ENCODE measurements at places on chromosomes 7 and 10.

DNA sequence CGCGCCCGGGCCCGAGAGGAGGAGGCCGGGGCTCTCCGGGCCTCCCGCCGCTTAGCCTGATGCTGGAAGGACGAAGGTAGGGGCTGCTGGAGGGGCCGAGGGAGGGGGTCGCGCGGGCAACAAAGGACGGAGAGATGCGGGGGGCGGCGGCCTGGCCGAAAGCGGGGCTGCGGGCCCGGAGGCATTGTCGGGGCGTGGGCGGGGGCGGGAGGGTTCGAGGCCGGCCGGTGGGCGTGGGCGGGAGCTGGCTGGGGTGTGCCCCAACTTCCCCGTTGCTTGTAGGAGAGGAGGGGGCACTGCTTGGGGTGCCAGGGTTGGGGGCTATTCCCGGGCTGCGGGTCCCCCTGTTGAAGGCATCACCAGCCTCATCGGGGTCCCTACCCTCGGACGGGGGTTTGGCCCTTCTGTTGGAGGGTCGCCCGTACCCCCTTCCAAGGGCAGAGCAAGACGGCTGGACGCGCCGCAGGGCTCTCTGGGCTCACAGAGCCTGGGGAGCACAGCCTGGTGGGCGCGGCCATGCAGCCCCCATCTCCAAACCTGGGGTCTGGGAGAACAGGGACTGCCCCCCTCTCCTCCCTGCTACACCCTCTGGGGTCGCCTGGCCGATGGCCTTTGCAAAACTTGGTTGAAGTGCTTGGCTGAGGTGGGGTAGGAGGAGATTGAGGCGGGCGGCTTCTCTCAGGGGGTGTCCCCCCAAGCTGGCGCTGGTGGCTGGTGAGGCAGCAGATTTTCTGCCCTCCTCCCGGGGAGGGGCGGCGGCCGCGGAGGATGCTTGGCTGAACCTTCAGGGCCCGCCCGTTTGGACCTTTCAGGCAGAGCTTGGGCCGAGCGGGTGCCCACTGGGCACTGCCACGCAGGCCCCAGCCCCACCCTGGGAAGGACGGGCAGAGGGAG is 699 bp downstream of the CLIP2 start:
- no peak for DNase-seq

DNA sequence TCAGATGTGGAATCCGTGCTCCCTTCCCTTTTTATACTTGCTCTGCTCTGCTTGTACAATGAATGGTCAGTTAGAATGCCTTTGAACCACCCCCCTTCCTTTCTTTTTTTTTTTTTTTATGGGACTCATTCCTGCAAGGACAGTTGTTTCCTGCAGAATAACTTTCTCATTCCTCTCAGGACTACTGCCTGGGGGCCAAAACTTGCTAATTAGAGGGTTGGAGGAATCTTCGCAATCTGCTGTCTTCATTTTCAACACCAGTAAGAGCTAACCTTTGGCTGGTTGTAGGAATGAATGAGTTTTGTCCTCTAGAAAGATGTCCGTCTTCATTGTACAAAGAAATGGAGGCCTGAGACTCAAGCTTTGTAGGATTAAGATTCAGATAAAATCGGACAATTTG is 868.1 kb downstream of the LRMDA start:
- DNase-seq = no peak

DNA sequence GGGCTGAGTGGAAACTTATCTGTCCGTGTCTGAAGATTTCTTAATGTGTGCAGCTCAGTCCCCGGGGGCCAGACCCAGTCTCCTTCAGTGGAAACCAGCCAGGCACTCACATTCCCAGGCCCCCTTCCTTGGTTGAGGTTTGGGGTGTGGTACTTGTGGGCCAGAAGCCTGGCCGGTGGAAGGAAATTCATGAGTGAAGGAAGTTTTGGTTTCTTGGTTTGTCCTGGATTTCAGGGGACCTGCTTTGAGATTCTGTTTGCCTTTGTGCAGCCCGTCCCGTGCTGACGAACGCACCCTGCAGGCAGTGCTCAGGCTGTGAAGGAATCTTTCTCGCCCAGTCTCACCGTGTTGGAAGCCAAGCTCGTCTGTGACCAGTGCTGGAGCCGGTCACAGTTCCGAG is 2.9 kb downstream of the INPP5A start:
- no peak for DNase-seq

- DNase-seq = no peak
These were observed 1.9 kb downstream of the COX15 start for GRCh38 chr10:99730026-99730425.

- DNase-seq = no peak
These were observed 165.8 kb downstream of the TCERG1L start for GRCh38 chr10:131145756-131146155.

- DNase-seq = no peak
These were observed 4.7 kb upstream of the LMBR1 start for GRCh38 chr7:156897673-156898072.

DNA sequence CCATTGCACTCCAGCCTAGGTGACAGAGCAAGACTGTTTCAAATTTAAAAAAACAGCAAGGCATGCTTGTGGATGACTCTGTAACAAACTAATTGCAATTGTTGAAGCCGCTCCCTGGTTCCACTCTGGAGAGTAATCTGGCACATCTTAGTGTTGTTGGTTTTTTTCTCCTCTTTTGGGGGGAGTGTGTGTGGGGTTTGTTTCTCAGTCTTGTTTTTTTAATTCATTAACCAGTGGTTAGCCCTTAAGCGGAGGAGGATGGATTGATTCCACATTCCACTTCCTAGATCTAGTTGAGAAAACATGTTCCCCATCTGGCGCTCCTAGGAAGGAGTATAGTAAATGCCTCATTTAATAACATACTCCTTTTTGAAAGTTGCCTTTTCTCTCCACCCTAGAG is 8.6 kb upstream of the ZNF713 start:
- DNase-seq = no peak

DNA sequence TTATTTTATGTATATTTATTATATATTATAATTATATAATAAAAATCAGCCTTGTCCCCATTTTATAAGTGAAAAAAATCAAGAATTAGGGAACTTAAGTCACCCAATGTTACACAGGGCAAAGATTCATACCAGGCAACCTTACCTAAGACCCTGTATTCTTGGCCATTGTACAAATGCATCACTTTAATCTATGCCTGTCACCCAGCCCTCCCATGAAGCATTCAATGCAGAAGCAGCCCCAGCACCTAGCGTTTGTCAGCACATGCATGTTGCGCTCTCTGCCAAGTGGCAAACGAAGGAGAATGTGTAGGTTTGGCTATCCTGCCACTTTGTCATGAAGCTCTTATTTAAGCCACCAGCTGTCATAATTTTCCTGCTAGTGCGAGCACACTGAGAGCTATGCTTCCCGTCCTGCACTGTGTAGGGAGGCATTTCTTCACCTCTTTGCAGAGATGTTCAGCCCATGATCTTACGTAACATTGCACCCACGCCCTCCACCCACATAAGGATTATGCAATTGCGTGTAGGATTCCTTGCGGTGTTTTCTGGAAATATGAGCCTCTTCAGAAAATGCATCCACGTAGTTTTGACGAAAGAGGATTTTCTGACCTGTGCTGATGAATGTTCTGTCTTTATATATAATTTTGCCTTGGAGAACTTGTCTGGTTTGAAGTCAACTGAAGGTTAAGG is 7.7 kb upstream of the COBL start:
- DNase-seq = no peak

Measured in AG04449 (cell line).